ENCODE measurements at places on chromosomes 1 and 21. TPM values are rescaled to one million over a fixed set of nuclear protein-coding genes. Genes with fewer than 3 reads are reported as not detected.
A peak's percentile ranks its signal among the peaks of the same experiment; 100 is the strongest.

- no peak for DNase-seq
Observed at GRCh38 chr1:204818998-204819397, 51.7 kb upstream of the NFASC start.

- DNase-seq, result no peak
Observed at GRCh38 chr1:84737590-84737989, 47.3 kb upstream of the SSX2IP start.

DNA sequence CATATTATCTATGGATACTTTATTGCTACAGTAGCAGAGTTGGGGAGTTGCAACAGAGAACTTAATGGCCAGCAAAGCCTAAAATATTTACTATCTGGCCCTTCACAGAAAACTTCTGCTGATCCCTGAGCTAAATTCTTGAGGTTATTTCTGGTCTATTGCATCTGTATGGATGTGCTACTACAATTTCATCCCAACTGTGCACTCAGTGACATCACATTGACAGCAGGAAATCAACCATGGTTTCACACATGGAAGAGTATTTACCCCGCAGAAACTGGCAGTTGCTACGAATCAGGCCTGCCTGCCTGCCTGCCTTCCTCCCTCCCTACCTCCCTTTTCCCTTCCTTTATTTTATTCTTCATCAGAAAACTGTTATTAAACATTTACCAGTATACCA is 12.1 kb downstream of the CLCA2 start:
- DNase-seq, result no peak

DNA sequence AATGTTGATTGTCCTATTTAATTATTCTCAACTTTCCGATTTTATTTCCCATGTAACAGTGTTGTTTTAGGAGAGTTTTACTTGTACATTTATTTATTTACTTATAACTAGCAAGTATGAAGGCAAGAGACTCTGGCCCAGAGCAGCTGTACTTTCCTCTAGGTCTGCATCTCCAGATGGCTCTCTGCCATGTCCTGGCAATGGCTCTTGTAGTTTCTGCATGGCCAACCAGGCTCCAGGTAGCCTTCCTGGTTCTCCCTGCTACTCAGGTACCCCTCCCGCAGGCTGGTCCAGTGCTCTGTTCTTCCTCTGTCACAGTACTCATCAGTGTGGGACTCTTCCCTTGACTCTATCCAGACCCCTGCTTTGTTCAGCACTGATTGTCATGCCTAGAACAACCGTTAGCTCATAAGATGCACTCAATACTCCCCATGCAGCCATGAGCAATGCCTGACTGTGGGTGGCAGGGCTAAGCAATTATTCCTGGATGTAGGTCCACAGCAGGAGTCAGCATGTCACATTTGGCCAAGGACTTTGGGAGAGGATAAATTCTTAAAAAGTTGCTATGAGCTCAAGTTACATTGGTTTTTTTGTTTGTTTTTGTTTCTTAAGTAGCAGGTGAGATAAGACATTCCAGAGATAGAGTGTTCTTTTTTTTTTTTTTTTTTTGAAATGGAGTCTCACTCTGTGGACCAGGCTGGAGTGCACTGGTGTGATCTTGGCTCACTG is 10.9 kb upstream of the IL20 start:
- no peak for DNase-seq

GRCh38 chr1:117834416-117834815 is 95.0 kb downstream of the GDAP2 start:
- DNase-seq, result no peak

GRCh38 chr21:45502600-45502999 is 39.6 kb downstream of the SLC19A1 start:
- DNase-seq, result peak; percentile 35

- no peak for DNase-seq
Observed at GRCh38 chr1:236201786-236202185, 59.4 kb downstream of the GPR137B start.

Gene GJA4
- total RNA-seq, result 5.9 TPM

Gene C1orf50
- total RNA-seq, result 8.7 TPM

Measured in natural killer cell treated with Interleukin-12 subunit alpha and Interleukin-12 subunit beta and Interleukin-15 and Interleukin-18, amount 100 ng/mL, for 72 hours (primary cell).